Progenitor cell of endocrine pancreas (in vitro differentiated cells): ENCODE measurements at places on chromosomes 5 and 9. TPM values are rescaled to one million over a fixed set of nuclear protein-coding genes. Genes with fewer than 3 reads are reported as not detected.

NPR2 gene
- total RNA-seq = 17.0 and 23.4 TPM in 2 replicates

PCDHA9 gene
- 3.4 and 3.8 TPM in 2 replicates for total RNA-seq

SLC46A2 gene
- not detected in 2 replicates for total RNA-seq

RANBP17 gene
- total RNA-seq = 21.8 and 32.8 TPM in 2 replicates

ATP10B gene
- total RNA-seq = 1.6 and 1.7 TPM in 2 replicates

ISL1 gene
- 8.2 and 9.7 TPM in 2 replicates for total RNA-seq

SOHLH1 gene
- total RNA-seq = not detected in 2 replicates

GKAP1 gene
- total RNA-seq = 22.0 and 22.9 TPM in 2 replicates

GPR151 gene
- total RNA-seq = not detected in 2 replicates

EFNA5 gene
- total RNA-seq = 12.0 and 16.7 TPM in 2 replicates

PCAT7 gene
- 12.6 and 13.1 TPM in 2 replicates for total RNA-seq

LRSAM1 gene
- 28.5 TPM in 2 replicates for total RNA-seq

GPR150 gene
- not detected in 2 replicates for total RNA-seq

PCDHGA3 gene
- 0.80 and 0.81 TPM in 2 replicates for total RNA-seq

C5 gene
- total RNA-seq = 42.8 and 47.1 TPM in 2 replicates

ZNF474 gene
- 0.29 and 0.43 TPM in 2 replicates for total RNA-seq

NUP188 gene
- total RNA-seq = 68.3 and 74.8 TPM in 2 replicates

CCL27 gene
- total RNA-seq = 0.67 and 1.6 TPM in 2 replicates

BAAT gene
- 0.36 TPM in 1 of 2 replicates, not detected in the other for total RNA-seq

CSNK1A1 gene
- total RNA-seq = 213 and 219 TPM in 2 replicates

FCN2 gene
- not detected in 2 replicates for total RNA-seq

NR5A1 gene
- total RNA-seq = 0.36 and 0.49 TPM in 2 replicates

DPYSL3 gene
- total RNA-seq = 56.0 and 60.4 TPM in 2 replicates

TPPP gene
- total RNA-seq = 2.6 and 2.9 TPM in 2 replicates
